Activated naive CD4-positive, alpha-beta T cell (primary cell): ENCODE measurements at places on chromosomes 11 and 22.

- DNase-seq, result no peak
Measured at GRCh38 chr11:11267312-11267711, 85.7 kb downstream of the CSNK2A3 start.

GRCh38 chr22:44344407-44344806 is 31.7 kb upstream of the SHISAL1 start:
- DNase-seq, result no peak

DNA sequence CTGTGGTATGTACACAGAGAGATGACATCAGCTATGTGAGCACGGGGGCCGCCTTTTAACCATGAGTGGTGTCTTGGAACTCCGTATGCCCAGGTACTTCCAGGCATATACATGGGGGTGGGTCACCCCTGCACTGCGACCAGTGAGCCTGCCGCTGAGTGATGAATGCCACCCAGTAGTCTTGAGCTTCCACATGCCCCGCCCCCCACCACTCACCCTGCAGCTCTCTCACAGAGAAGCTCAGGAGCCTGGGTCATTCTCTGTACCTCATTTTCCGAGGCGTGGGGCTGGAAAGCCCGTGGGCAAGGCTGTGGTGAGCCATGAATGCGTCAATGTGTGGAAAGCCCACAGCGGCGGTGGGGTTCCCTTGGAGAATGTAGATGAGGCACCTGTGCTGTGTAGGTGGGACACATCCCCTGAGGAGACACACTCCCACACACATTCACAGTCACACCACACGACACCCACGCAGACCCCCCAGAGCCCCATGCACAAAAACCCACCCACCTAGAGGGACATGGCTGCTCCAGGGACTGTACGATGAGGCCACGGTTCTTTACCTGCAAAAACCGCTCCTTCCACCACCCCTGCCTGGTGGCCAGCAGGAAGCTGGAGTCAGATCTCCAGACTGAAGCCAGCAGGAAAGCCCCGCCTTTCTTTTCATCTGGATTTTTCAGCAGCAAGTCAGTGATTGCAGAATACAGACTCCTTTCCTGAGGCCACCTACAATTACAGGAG is 67.6 kb downstream of the PIWIL3 start:
- DNase-seq, result no peak

DNA sequence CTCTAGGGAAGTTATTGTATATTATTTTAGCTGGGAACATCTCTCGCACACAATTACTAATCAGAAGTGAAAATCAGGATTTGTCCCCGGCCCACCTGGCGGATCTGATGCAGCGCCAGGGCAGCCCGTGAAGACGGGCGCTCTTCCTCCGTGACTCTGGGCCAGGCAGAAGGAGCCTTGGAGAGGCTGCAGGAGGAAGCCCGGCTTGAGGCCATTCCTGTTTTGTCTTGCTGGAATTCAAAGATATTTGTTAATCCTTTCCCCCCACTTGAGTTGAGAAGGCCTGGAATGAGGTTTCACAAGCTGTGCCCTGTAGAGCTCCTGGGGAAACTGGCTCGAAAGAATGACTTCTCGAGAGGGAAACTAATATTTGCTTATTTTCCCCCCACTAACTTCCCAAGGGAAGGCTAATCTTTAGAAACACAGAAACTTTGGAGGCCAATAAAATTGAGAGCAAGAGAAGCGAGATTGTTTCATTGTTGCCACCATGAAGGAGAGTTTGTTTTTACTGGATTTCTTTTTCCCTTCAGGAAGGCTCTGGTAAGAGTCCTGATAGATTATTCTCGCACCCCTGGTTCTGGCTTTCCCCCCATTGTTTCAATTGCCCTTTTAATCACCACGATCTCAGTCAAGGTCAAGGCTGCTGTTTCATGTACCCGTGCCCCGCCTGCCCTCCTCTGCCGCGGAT is 92.8 kb upstream of the SEPTIN5 start:
- DNase-seq, result no peak

DNA sequence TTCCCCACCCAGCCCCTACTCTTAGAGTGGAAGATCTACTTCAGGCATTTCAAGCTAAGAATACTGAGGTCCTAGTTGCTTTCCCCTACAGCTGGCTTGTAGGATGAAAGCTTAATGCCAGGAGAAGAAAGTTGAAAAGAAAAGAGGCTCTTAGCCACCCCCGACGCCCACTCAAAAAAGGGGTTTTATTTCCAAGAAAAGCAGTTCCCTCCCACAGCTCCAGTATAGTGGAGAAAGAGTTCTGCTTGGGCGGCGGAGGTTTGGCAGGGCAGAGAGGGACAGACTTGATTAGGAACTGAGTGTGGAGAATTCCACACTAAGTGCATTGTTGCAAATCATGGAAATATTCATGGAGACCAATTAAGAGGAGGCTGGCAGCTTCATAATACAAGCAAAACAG is 470.9 kb downstream of the ETS1 start:
- DNase-seq, result no peak

GRCh38 chr11:128506999-128507611 is 80.3 kb downstream of the ETS1 start:
- DNase-seq, result no peak

DNA sequence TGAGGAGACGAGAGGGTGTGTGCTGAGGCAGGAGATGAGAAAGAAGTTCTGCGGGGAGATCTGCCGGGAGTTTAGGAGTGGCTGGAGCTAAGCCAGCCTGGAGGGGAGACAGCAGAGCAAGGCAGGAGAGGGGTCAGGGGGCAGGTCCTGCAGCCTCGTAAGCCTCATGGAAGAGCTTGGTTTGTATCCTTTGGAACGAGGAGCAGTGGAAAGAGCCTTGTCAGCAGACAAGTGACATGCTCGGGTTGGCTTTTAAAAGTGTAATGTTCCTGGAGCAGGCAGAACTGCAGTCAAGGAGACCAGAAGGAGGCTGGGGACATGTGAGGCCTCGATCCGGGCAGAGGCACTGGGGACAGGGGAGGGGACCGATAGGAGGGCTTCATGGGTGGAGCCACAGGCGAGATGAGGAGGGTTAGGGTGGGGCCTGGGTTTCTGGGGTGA is 21.4 kb upstream of the TUB start:
- DNase-seq, result no peak

DNA sequence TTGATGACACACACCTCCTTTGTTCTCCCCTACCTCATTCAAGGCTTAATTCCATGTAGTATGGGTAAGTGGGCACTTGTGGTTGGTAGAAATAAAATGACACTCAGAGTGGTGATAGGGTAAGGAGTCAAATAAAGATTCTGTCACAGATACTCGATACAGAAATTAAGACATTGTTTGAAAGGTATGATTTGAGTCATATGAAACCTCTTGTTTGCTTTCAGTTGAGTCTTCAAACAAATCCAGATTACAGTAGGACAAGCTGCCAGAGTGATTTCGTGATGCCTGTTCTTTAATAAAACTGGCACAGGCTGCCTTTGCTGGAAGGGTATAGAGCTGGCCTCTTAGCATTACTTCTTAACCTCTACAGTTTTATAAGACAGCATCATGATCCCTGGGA is 182.4 kb downstream of the SPON1 start:
- no peak for DNase-seq

DNA sequence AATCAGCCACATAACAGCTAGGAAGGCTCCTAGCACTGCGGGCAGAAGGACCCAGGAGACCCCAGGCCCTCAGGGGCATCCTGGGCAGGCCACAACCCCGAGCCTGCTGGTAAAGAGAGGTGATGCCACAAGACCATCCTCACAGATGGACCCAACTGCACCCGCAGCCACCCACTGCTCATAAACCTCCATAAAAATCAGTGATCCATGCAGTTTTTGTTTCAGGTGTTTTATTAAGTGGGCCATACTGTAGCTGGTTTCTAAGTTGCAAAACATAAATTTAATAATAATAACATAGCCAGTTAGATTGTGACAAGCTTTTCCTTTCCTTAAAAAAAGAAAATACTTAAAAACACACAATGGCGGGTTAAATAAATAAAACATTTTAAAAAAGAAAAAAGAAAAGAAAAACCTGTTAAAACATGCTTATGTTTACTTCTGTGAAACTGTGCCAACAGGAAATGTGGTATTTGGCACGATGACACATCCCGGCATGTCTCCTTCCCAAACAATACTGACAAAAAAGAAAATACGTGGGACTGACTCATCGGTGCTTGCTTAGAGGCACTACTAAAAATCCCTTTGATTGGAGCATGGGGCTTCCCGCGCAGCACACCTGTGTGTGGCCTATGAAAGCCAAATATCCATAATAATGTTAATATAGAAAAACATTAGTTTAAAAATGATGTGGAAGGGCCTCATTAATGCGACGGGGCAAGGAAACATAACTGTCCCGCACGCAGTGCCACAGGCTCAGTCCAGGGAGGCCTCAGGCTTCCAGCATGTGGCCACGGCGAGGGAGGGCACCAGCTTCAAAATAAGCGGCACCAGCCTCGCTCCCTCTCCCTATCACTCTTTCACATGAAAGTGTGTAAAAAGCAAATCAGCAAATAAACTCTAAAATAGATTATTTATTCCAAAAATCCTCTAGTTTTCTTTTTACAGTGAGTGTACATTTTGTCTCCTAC is 47.5 kb upstream of the SCUBE2 start:
- DNase-seq, result no peak

DNA sequence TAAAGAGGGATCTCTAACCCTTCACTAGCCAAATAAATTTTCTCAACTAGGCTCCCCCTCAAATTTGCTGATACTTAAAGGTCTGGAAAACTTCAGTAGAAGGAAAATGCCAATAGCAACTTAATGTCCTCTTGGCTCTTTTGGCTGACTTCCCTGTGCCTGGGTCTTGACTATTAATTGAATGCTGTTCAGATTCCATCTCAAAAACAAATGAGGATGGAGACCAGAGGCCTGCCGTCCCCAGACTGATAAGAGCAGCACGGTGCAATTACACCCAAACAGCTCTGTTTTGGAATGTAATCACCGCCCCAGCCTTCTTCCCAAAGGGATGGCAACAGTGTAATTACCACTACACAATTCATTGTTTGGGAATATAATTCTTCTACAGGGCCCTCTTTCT is 89.3 kb upstream of the CHRM4 start:
- DNase-seq, result no peak

GRCh38 chr22:23519442-23520157 is 60.5 kb downstream of the IGLL1 start:
- no peak for DNase-seq

- no peak for DNase-seq
Measured at GRCh38 chr22:35486116-35486631, 54.5 kb upstream of the RASD2 start.

DNA sequence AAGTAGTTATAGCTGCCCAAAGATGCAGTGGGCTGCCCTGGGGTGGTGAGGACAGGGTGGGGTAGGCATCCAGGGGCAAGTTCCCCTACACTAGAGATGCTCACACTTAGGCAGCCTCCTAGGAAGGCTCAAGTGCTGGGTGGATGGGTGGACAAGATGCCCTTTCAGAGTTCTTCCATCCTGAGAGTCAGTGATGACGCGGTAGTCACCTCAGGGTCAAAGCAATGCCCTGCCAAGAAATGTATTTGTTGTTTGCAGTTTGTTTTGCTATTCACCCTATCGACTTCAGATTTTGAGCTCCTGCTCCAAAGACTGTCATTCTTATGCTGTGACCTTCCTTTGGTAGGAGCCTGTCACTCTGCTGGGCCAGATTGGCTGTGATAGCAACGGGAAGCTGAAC is 18.9 kb downstream of the POLA2 start:
- DNase-seq, result no peak

DNA sequence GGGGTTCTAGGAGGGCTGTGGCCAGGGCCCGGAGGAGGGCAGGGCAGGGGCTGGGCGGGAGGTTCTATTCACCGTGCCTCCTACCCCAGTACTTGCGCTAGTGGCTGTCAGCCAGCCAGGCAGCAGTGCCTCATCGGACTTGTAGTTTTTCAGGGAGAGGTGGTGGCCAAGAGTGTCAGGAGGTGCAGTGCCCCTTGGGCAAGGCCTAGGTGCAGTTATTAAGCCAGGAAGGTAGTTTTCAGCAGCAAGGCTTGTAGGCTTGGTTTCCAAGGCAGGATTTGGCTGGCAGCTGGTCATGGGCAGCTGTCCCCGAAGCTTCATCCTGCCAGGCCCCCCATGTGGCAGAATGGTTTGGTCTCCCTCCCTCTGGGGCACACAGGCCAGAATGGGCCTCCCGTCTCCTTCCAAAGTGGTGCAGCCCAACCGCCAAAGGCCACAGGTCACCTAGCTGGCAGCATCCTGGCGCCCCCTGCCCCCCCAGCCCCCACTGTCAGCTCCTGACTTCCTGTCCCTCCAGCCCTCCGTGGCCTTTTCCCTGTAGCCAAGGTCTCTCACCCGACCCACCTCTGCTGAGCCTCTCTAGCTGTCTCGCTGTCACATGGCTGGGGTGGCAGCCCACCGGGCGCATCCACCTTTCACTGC is 8.5 kb downstream of the CCDC88B start:
- no peak for DNase-seq

- no peak for DNase-seq
Measured at GRCh38 chr22:17242641-17243040, 23.4 kb upstream of the ADA2 start.

GRCh38 chr22:37487129-37487528 is 945 bp upstream of the MFNG start:
- no peak for DNase-seq

- no peak for DNase-seq
Measured at GRCh38 chr11:74783241-74783871, 34.7 kb downstream of the RNF169 start.
